ENCODE measurements at places on chromosomes 5 and 9. TPM values are rescaled to one million over a fixed set of nuclear protein-coding genes. Genes with fewer than 3 reads are reported as not detected.

Gene IFNA17
- not detected for polyA plus RNA-seq

Gene PCDHAC2
- polyA plus RNA-seq, result not detected

Gene SLC27A6
- 11.0 TPM for polyA plus RNA-seq

Gene FAM169A
- polyA plus RNA-seq, result 0.25 TPM

Gene CDH10
- polyA plus RNA-seq, result not detected

Gene SYNPO
- polyA plus RNA-seq, result 129 TPM

Gene UBTD2
- 7.7 TPM for polyA plus RNA-seq

Gene FOXE1
- not detected for polyA plus RNA-seq

Gene TNFSF15
- not detected for polyA plus RNA-seq

Gene PCDHA5
- polyA plus RNA-seq, result not detected

Gene CSF1R
- polyA plus RNA-seq, result 6.4 TPM

Gene FBP1
- polyA plus RNA-seq, result 2.0 TPM

Gene HCN1
- 0.20 TPM for polyA plus RNA-seq

Gene UBAP2
- 11.7 TPM for polyA plus RNA-seq

Gene LSM11
- polyA plus RNA-seq, result 0.66 TPM

Gene TMEM252
- 0.03 TPM for polyA plus RNA-seq

Gene BHMT2
- 7.7 TPM for polyA plus RNA-seq

Gene OLFM1
- 11.3 TPM for polyA plus RNA-seq

Gene PIP5K1B
- 23.3 TPM for polyA plus RNA-seq

Gene TTC23L
- polyA plus RNA-seq, result not detected

Gene ADAMTS19
- 0.15 TPM for polyA plus RNA-seq

Gene TRIM7
- 3.9 TPM for polyA plus RNA-seq

Gene RALGPS1
- 4.2 TPM for polyA plus RNA-seq

Gene CD274
- polyA plus RNA-seq, result 26.0 TPM

Gene CARTPT
- not detected for polyA plus RNA-seq

Gene CNTRL
- 5.1 TPM for polyA plus RNA-seq

Gene ABCA1
- 1.3 TPM for polyA plus RNA-seq

Gene SPATA31A3
- not detected for polyA plus RNA-seq

Gene PLPP1
- polyA plus RNA-seq, result 110 TPM

Gene SMIM33
- polyA plus RNA-seq, result not detected

Gene ENTPD2
- 3.3 TPM for polyA plus RNA-seq

Gene ARID3C
- polyA plus RNA-seq, result not detected

Gene SLCO4C1
- not detected for polyA plus RNA-seq

Gene PCDHGC4
- 5.0 TPM for polyA plus RNA-seq

Gene NUTM2G
- not detected for polyA plus RNA-seq

Gene SPINK13
- polyA plus RNA-seq, result not detected

Gene PCDHB4
- polyA plus RNA-seq, result 0.78 TPM

Gene RGS14
- polyA plus RNA-seq, result 2.6 TPM

Gene PROB1
- 12.2 TPM for polyA plus RNA-seq

Gene FOXD1
- 0.07 TPM for polyA plus RNA-seq

Gene FST
- 0.74 TPM for polyA plus RNA-seq

Gene ARRDC1
- polyA plus RNA-seq, result 93.1 TPM

Gene NUDT12
- 14.3 TPM for polyA plus RNA-seq

Measured in heart right ventricle (tissue), 16 donors.